Hematopoietic multipotent progenitor cell treated with erythropoietin and hydrocortisone succinate and interleukin-3 and kit ligand, for 8 days (in vitro differentiated cells): ENCODE measurements at places on chromosomes 7 and 10.
A peak's percentile ranks its signal among the peaks of the same experiment; 100 is the strongest.

- DNase-seq, result no peak
Measured at GRCh38 chr7:135088566-135088965, 59.3 kb upstream of the TMEM140 start.

GRCh38 chr7:106717955-106718871, 57.3 kb upstream of the CCDC71L start:
- peak; percentile 85 for DNase-seq

- no peak for DNase-seq
Measured at GRCh38 chr7:44277851-44278250, 47.5 kb downstream of the CAMK2B start.

DNA sequence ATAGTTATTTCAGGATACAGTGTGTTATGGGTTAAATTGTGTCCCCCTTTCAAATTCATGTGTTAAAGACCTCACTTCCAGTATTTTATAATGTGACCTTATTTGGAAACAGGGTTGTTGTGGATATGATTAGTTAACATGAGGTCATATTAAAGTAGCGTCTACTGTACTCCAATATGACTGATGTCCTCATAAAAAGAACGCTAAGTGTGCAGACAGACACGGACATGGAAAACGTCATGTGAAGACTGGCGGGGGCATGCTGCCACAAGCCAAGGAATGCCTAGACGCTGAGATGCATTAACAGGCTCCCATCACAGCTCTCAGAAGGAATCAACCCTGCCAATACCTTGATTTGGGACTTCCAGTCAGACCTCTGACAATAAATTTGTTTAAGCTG, 1.5 kb upstream of the WDR37 start:
- no peak for DNase-seq

DNA sequence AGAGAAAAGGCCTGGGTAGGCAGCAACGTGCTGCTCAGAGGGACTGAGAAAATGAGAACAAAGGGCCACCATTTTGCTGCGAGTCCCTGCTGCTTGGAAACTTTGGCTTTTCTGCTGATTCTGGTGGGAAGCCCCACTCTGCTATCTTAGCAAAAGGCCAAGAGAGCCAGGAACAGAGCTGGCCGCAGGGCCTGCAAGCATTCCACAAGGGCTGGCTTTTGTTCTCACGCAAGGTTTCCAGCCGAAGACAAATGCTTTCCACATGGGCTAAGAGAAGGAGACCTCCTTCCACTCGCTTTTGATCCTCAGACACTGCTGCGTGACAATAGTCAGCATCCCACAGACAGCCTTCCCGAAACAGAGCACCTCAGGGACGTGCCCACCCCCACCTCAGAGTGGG, 163.1 kb downstream of the ARHGAP12 start:
- DNase-seq, result no peak

DNA sequence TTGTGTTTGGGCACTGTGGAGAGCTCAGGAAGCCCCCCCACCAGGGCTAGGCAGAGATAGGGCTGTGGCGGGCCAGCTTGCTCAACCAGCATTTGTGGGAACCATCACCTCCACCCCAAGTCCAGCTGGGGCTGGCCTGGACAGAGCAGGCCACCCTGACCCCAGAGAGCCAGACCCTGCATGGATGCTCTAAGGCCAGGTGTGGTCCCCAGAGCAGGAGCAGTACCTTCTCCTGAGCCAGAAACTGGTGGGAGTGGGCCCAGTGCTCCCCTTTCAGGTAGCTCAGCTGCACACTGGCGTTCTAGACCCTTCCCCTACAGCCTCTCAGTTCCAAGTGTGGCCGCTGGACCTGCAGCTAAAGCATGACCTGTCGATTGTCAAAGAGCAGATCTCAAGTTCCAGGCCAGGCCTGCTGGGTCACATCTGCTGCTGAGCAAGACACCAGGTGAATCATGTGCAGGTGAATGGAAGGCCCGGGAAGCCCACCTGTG, 57.2 kb downstream of the RASGEF1A start:
- no peak for DNase-seq

GRCh38 chr10:4246881-4247358, 461.9 kb upstream of the KLF6 start:
- no peak for DNase-seq

- no peak for DNase-seq
Measured at GRCh38 chr10:121461307-121461706, 136.9 kb downstream of the FGFR2 start.

DNA sequence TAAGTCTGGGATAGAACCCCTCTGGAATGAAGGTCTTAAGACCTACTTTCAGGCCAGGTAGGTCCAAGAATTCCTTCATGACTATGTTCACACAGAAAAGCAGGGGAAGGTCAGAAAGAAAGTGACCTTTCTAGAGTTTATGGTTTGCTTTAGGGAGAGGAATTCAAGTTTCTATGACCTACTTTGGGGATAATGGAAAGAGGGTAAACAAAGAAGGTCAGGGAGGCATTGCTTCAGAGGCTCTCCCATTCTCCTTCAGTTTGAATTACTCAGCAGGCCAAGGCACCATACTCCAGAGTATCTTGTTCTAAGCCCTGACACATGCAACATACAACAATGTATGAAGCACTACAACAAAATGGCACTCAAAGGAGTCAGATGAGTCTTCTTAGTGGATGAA, 11.5 kb upstream of the MACC1 start:
- no peak for DNase-seq

- no peak for DNase-seq
Measured at GRCh38 chr10:11787846-11788245, 35.3 kb upstream of the PROSER2 start.

DNA sequence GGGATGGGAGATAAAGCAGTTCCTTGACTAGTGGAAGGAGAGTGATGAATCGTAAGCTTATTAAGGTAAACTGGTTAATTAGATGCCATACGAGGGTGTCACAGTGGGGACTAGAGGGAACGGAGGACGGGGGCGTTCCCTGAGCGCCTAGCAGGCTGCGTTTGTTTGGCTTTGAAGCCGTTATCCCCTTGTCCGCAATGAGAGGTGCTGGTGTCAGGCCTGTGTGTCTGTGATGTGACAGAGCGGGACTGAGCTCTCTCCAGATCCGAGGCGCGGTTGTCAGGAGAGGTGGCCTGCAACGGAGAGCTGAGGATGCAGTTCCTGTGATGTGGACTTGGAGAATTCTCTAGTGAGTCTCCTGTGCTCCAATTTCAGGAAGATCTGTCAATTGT, 60.0 kb upstream of the PRPS1L1 start:
- DNase-seq, result no peak

- peak; percentile 57 for DNase-seq
Measured at GRCh38 chr10:132443605-132443982, 46.6 kb downstream of the PWWP2B start.

GRCh38 chr7:10708447-10708846, 265.2 kb upstream of the PHF14 start:
- DNase-seq, result peak; percentile 65

DNA sequence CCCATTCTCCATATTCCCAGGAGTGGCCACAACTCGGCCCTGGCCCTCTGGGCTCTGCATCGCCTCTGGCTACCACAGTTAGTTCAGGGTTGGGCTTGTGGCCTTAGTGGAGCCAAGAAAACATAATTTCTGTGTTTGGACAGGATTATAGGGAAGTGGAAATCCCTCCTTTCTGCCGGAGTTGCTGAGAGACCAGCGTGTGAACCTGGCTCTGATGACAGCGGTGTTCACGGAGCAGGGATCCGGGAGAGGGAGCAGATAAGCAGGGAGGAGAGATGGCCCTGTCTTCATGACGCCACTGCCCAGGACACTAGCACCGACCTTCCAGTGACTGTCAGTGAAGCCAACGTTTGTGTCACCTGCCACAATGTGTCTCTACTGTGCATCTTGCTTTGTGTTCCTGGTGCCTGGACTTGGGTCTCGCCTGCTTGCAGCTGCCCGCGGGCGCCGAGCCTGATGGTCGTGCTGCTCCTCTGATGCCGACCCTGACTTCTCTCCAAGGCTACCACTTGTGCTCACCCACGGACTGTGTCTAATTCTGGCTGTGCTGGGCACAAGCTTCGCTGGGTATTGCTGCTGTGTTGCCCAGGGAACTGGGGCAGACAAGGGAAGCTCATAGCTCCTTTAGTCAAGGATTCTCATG, 67.0 kb upstream of the VIPR2 start:
- no peak for DNase-seq

- no peak for DNase-seq
Measured at GRCh38 chr7:50423860-50424259, 26.3 kb downstream of the FIGNL1 start.

DNA sequence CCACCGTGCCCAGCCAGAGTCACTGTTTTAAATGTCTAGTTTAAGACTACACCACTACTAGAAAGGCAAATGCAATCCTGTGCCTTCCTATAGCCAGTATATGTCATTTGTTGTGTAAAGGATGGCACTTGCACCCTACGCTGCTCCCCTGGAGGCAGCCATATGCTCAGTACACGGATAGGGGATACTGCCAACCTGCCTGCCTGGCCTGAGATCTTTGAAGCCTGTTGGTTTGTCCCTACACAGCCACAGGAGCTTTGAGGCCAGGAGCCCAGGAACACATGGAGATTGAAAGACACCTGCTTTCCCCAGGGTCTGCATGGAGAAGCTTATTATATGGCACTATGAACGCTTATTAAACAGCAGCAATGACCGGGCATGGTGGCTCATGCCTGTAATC, 2.3 kb upstream of the SCRN1 start:
- DNase-seq, result no peak

DNA sequence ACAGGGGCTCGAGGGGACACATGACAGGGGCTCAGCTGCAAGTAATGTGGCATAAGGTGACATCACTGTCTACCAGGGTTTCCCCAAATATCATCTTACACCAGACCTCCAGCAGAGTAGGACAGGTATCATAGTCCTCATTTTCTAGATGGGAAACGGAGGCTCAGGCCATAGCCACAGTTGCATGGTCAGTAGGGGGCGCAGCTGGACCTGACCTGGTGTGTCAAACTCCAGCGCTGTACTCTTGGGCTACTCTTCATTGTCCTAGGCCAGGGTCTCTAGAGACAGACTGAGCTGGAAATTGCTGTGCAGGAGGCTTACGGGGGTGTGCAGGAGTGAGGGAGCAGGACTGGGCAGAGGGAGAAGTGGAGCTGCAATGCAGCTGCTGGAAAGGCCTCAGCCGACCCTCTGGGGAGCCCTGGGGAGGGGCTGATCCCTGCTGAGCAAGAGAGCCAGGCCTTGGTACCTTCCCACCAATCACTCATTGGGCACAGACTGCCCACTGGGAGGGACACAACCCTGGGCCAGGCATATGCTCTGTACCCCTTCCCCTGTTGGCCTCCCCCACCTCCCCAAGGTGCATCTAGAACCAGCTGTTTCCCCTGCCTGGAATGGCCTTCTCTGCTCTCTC, 89.9 kb downstream of the CDH23 start:
- peak; percentile 50 for DNase-seq

GRCh38 chr7:66683770-66684123, 55.1 kb downstream of the KCTD7 start:
- DNase-seq, result no peak

DNA sequence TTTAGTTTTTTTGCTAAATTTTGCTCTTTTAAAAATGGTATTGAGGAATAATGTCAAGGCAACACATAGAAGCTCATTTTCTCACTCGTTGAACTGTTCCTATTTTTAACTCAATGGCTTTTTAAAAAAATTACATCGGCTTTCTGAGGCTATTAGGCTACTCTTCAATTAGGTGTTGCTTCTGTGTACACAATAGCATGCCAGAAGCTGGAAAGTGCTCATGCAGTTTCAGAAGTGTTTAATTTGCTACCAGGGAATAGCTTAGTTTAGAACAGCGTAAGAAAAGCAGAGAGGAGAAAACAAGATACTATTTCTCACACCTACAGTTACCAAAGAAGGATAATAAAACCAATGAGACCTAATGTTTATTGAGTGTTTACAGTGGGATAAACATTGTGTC, 157.4 kb downstream of the NXPH1 start:
- no peak for DNase-seq

- no peak for DNase-seq
Measured at GRCh38 chr10:122678266-122678665, 21.4 kb downstream of the C10orf120 start.
